Stimulated activated CD4-positive, alpha-beta T cell treated with anti-CD3 and anti-CD28 coated beads, Interleukin-15, amount 100 ng/mL, for 1 hour (primary cell): ENCODE measurements at places on chromosomes 2 and 18.

DNA sequence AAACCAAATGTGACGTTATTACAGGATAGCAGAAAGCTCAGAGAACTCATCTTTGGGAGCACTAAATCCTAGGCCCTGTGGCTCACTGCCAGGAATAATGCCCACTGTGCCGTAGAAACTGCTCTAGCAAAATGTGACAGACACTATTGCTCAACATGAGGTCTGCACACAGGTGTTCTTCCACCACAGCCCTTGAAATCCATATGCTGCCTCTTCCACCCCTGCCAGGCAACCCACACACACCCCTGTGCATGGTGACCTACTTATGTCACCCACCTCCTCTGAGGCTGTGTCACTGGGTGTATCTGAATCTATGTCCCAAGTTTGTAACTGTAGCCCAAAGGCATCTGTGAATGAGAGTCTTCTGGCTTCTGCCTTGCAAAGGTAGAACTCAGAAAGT is 66.1 kb upstream of the MBOAT2 start:
- DNase-seq, result no peak

DNA sequence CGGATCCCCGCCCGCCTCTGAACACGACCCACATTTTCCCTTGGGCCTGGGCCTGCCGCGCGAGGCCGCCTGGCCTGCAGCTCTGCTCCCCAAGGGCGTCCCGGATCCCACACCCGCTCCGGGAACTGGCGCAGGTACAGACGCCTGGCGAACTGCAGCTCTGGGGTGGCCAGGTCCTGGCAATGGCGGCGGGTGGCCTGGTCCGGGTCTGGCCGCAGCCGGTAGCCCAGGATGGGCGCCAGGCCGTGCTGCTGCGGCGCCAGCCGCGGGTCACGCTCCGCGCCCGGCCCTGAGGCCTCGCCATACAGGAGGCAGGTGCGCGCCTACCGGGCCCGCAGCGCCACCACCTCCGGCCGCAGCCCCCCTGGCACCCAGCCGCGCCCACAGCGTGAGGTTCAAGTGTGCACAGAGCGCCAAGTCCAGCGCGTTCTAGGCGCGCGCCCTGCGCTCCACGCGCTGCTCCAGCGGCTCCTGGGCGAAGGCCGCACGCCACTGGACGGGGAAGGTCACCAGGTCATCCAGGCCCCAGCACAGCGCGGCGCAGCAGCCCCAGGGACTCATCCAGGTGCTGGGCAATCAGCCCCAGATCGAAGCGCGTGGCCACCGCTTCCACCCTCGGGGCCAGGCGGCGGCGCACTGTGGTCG is 9.5 kb downstream of the AQP12A start:
- no peak for DNase-seq

DNA sequence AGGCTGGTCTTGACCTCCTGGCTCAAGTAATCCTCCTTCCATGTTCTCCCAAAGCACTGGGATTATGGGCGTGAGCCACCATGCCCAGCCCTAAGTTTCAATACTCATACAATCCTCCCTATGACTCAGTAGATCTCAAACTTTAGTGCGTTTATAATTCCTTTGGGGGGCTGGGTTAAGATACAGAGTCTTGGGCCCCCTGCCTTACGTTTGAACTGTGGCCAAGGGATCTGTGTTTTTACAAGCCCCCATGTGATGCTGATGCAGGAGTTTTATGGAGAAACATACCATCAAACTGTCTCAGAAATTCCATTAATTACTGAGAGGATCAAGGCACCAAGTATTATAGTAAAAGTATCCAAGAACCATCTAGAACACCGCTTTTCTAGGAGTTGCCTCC is 38.2 kb upstream of the FAM136A start:
- DNase-seq, result no peak

DNA sequence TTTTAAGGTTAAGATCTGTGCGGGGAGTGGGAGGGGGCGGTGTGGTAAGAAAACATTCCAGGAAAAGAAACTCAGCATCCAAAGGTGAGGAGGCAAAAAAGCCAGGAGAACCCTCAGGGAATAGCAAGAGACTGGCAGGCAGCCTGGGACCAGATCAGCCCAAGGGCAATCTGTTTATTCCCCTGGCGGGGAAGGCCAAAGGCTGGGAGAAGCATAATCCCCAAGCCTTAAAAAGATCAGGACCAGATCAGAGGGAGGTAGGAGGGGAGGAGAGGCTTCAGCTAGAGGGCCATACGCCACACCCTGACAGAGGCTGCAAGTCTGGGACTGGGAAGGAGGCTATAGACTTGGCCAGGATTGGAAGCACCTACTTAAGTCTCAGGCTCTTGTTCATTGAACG is 163.0 kb upstream of the PXDN start:
- DNase-seq, result no peak
